A549 treated with CORT108297 at 1 μM for 4 hours (cell line): ENCODE measurements at places on chromosomes 6 and 20. TPM values are rescaled to one million over a fixed set of nuclear protein-coding genes. Genes with fewer than 3 reads are reported as not detected.

Gene HLA-G
- 0.16 TPM in 1 of 5 replicates, not detected in the others for total RNA-seq

Gene FERMT1
- total RNA-seq, result 15.4 to 17.4 TPM (median 16.2 TPM) in 5 replicates

Gene ALDH8A1
- 0.11 to 0.16 TPM (median 0.15 TPM) in 5 replicates for total RNA-seq

Gene PRDM1
- total RNA-seq, result 4.0 to 5.5 TPM (median 4.8 TPM) in 5 replicates

Gene GPX5
- not detected in 5 replicates for total RNA-seq

Gene NHLRC1
- 1.4 to 2.3 TPM (median 1.9 TPM) in 5 replicates for total RNA-seq
